ENCODE measurements at places on chromosomes 6 and 20. TPM values are rescaled to one million over a fixed set of nuclear protein-coding genes. Genes with fewer than 3 reads are reported as not detected.

DNA sequence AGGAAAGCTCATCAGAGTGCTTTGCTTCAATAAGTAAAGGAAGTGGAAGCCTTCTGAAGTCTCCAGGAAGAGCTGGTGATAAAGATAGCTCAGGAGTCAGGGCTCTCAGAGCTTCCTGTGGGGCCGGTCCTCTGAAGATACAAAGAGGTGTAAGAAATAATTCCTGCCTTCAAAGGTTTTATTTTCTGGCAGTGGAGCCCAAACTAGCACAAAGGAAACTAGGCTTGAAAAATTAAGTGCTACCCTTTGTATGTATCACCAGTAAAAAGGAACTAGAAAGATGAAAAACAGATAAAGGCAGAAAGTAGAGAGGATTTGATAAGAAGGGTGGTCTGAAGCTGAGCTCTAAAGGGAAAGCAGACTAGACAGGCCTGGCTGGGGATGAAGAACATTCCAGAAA is 204.1 kb upstream of the SASH1 start:
- no peak for DNase-seq

DNA sequence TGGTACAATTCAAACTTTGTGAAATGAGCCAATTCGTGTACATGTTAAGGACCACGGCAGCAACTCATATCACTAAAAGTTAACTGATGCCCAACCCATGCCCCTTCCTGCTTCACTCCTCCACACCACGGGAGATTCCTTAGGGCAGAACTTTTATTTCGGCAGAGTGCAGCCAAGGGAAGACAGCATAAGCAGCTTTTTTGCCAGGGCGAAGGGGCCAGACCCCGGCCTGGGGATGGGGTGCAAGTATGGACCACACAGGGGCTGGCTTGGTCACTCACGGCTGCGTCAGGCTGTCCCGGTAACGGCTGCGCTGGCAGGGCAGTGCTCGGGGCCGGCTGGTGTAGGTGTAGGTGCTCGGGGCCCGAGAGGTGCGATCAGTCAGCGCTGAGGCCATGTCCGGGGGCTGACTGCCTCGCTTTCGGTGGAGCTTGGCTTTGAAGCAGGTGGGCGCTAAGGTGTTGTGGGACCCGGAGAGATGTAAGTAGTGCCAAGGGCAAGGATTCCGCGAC is 792 bp downstream of the RSPH3 start:
- peak; percentile 64 for DNase-seq

DNA sequence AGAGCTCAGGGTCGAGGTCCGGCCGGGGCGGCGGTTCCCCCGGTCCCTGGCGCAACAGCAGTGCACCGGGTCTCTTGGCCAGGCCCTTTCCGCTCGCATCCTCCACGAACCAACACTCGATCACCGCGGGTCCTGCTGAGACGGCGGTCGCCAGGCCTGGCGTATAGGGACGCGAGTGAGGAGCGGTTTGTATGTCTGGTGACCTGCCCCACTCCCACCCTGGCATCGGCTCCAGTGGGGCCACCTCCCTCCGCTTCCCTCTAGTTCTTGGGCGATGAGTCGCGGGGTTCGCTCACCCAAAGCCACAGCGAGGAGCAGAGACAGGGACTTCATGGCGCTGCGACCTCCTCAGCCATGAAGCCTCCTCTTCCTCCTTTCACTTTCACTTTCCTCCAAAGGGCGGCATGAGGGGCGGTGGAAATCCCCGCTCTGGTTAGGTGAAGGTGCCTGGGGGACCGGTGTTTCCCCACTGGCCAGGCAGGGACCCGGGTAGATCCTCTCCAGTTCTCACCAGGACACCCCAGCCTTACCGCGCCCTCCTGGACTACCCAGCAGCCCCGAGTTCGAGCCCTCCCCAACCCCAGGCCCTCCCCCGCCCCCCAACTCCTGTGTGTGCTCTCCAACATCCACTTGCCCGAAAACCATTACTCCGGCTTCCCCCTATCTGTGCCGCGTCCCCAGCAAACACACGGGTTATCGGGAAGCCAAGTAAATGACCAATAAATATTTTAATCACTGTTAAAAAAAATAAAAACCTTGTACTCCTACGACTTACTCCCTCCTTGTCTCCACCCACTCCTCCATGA is at the start of gene TAPBP:
Gene TAPBP, minus strand, starts transcription at position 370 of the 806 bp plus-strand sequence. Its CDS starts 37 bp downstream, at position 333.
- DNase-seq = peak; percentile 52

GRCh38 chr6:10633216-10633615 is 61.2 kb downstream of the C6orf52 start:
- no peak for DNase-seq

DNA sequence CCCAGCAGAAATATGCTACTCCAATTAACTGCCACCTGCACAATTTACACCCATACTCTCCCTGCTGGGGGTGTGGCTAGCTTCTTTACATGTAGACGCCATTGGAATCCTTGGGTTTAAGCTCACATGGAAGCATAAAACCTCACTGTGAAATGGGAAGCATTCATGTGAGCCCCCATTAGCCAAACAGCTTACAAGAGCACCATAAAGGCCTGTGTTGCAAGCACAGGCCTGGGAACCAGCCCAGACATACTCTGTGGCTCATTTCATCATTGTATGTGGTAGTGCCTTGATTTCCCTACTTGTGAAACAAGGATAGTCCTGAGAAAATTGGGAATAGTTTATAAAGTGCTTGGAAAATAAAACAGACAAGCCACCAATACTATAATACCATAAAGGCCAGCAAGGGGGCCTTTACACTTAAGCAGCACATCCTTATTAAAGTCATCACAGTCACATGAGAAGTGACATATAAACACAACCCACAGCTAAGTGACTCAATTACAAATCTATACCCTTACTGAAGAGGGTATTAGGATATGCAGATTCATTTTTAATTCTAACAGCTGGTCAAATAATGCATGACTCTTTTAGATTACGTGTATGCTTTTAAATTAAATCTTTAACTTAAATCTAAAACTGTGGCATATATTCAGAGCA is 6.8 kb downstream of the ADNP start:
- no peak for DNase-seq

- no peak for DNase-seq
Measured at GRCh38 chr6:82441047-82441855, 77.6 kb downstream of the TPBG start.

Gene ERGIC3
- 204 TPM for total RNA-seq

GRCh38 chr20:10502098-10502526 is 67.0 kb downstream of the SLX4IP start:
- DNase-seq = no peak

GRCh38 chr20:33061658-33062028 is 7.9 kb downstream of the BPIFB3 start:
- DNase-seq = no peak

- DNase-seq = no peak
Measured at GRCh38 chr6:87670707-87671106, 31.3 kb downstream of the AKIRIN2 start.

GRCh38 chr20:48695738-48696137 is 132.1 kb downstream of the PREX1 start:
- DNase-seq = no peak

GRCh38 chr6:22322103-22323030 is 25.5 kb upstream of the PRL start:
- no peak for DNase-seq

Gene MEI4
- total RNA-seq = 0.47 TPM

Gene CPXM1
- 7.8 TPM for total RNA-seq

- no peak for DNase-seq
Measured at GRCh38 chr6:75235271-75235670, 8.3 kb downstream of the COX7A2 start.

Gene SUMO4
- 7.3 TPM for total RNA-seq

DNA sequence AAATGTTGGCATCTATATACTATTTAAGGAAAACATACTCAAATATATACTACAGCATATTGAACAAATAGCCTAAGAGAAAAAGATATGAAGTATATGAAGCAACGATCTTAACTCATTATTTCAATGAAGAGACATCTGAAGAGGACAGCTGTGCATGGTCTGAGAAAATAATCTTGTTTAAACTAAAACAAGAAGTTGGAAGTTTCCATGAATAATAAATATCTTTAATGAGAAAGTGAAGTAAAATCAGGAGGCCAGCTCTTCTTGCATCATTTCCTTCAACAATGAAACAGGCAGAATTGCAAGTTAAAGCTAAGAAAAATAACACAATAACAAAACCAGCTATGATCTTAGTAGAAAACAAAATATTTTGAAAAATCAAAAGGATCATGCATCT is 1265.4 kb upstream of the MAP3K7 start:
- DNase-seq = no peak

- DNase-seq = no peak
Measured at GRCh38 chr6:14134211-14134910, 16.8 kb downstream of the CD83 start.

- no peak for DNase-seq
Measured at GRCh38 chr6:16948396-16948795, 153.5 kb upstream of the STMND1 start.

GRCh38 chr6:113011389-113011788 is 664.3 kb downstream of the RFPL4B start:
- DNase-seq = no peak
